Neural crest cell (in vitro differentiated cells): ENCODE measurements at places on chromosomes 12 and 14.

DNA sequence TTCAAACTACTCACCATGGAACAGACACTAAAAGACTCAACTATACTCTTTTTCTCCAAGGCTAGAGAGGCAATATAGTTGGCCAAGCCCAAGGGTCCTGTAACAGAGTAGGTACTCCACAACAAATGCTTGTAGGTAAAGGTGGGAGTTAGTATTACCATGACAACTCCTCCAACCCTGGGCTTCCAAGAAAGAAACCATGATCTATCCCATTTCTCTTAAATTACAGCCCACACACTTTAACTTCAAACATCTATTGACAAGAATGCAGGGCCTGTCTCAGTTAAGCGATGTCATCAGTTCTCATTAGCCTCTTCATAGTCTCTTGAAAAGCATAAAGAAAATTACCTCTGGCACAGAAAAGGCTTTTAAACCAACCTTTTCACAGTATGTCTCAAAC lies 25.0 kb downstream of the ERH start:
- no peak for DNase-seq

GRCh38 chr12:14845350-14845750 lies 2.0 kb upstream of the ART4 start:
- peak; percentile 36 for DNase-seq

GRCh38 chr14:35532783-35533356 lies 1.1 kb upstream of the INSM2 start:
- DNase-seq, result no peak

- no peak for DNase-seq
These were observed 28.2 kb downstream of the FOXA1 start for GRCh38 chr14:37566811-37567371.

DNA sequence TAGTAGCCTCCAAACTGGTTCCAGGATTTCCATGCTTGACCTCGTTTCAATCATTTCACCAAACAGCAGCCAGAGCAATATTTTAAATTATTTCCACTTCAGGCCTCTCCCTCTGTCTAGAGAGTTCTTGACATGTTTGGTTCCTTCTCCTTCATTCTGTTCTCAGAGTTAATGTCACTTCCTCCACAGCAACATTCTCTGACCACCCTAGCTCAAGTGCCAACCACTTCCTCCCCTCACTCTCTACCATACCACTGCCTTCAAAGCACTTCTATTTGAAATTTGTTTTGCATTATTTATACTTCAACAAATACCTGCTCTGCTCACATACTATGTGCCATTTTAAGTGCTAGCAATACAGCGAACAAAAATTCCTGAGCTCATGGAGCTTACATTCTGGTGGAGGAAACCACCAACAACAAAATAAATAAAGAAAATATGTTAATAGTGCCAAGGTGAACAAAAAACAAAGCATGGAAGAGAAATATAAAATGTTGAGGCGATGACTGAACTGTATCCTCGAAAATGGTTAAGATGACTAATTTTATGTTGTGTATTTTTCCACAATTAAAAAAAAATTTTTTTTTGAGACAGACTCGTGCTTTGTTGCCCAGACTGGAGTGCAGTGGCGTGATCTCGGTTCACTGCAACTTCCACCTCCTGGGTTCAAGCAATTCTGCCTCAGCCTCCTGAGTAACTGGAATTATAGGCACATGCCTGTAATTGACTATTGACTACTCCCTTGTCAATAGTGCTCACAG lies 17.3 kb downstream of the BAZ1A start:
- DNase-seq, result no peak

DNA sequence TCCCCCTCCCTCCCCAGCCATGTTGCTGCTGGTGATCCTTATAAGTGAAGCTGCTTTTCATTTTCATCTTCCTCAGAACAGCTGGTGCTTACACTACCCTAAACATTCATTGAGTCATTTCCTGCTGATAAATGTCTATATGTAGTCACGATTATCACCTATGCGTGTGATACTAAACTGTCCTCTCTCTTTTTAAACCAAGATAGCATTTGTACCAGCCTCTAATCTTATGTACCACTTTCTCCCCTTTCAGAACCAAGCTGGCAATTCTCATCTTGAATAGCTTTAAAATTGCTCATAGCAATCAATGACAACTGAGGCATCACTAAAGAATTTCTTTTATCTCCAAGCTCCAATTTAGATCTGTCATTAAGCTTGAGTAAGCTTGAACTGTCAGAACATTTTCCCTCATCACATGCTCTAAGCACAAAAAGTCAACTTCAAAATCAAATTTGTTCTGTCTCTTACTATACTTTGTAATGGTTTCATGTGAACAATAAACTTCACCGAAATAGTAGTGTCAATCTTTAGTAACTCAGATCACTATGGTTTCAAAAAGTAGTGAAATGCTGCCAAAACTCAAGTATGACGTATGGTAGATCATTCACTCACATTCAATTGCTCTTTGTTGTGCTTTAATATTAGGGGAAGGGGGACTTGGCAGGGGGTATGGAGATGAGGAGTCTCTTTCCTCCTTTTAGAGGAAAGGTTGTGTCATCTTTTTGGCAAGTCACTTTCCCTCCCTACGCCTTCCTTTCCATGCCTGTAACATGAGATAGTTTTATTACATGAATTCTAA lies 178.1 kb upstream of the NOVA1 start:
- DNase-seq, result no peak

DNA sequence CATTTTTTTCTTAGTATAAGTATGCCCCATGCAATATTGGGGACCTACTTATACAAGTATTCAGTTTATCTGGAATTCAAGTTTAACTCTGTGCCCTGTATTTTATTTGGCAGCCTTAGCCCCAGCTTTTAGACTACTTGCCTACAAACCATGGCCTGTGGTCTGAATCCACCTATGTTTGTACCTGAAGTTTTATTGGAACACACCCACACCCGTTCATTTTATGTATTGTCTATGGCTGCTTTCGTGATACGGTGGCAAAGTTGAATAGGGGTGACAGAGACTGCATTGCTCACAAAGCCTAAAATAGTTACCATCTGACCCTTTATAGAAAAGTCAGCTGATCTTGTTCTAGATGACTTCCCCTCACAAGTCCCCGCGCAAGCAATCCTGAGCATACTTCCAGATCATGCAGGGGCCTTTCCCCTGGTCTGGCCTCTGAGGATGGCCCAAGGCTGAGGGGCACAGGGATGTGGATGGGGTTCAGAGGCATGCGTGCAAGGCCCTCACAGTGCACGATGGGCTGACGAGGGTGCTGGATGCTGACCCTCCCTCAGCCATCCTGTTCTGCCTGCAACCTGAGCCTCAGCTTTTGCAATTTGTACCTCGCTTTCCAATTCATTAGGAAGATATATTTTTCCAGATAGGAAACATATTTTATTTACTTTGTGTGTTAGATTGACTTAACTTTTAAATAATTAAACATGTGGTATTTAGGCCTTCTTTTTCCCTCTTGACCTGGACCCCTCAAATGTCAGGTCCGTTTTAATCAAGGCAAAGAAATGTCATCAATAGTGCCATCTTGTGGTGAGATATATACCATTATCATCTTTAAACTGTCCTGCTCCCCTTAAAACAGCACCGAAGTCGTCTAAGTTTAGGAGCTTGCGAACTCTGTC lies 527.3 kb upstream of the CCDC196 start:
- DNase-seq, result no peak

- no peak for DNase-seq
These were observed 3.8 kb downstream of the DHRS2 start for GRCh38 chr14:23639891-23640523.

GRCh38 chr14:69244946-69245345 lies 15.0 kb upstream of the GALNT16 start:
- no peak for DNase-seq

DNA sequence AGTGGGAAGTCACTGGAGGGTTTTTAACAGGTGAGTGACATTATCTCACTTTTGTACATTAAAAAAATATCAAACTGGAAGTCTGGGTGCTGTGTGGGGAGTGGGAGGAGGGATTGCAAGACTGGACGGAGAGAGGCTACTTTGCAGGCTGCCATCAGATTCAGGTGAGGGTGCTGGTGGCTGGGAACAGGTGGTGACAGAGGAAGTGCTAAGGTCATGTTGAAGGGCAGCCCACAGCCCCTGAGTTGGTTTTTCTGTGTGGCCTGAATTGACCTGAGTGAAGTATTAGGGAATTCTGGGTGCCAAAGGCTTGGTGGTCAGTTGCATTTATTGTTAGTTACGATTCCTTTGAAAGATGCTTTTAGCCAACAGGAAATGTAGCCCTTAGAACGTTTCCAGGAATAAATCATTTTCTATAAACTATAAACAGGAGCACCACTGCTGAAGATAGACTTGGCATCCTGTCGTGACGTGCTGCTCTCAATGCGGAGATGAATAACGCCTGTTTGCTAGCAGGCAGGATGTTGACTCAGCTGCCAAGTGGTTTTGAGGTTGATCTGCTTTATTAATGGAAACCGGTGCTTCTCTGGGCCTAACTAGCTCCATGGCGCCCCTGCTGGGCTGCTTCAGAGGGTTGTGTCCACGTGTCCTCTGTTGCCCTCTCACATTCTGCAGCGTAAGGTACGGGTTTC lies 707.5 kb upstream of the TMEM132C start:
- no peak for DNase-seq

- DNase-seq, result peak; percentile 36
These were observed 356.9 kb upstream of the STXBP6 start for GRCh38 chr14:25406818-25407217.

- no peak for DNase-seq
These were observed 83.5 kb downstream of the SAMD4A start for GRCh38 chr14:54650331-54650958.

GRCh38 chr12:27604431-27604830 lies 80.4 kb downstream of the PPFIBP1 start:
- DNase-seq, result no peak

DNA sequence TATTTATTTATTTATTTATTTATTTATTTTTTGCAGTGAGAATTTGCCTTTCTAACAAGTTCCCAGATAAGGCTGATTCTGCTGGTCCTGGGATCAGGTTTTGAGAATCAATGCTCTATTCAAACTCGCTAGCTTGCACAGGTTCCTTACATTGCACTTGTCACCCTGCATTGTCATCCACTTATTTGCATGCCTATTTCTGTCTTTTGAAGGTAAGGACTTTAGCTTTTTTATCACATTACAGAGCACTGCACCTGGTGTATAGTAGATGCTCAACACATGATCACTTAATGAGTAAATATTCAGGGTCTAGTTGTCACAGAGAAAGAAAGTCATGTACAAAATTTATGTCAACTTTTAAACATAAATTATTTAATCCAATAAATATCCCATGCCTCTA lies 219.7 kb upstream of the BTG1 start:
- DNase-seq, result no peak

DNA sequence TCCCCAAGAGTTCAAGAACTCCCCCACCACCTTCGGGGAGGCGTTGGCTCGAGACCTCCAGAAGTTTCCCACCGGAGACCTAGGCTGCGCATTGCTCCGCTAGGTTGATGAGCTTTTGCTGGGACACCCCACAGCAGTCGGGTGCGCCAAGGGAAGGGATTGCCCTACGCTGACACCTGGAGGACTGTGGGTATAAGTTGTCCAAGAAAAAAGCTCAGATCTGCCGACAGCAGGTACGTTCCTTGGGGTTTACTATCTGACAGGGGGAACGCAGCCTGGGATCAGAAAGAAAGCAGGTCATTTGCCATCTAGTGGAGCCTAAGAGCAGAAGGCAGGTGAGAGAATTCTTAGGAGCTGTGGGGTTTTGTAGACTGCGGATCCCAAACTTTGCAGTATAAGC lies 98.8 kb downstream of the FRMD6 start:
- no peak for DNase-seq
